NCI-H2081 (cell line): ENCODE measurements at places on chromosomes 13 and 19.

GRCh38 chr13:88675347-88675996 is 1004.3 kb downstream of the SLITRK5 start:
- no peak for DNase-seq

- DNase-seq, result no peak
Observed at GRCh38 chr19:32311371-32311770, 34.0 kb upstream of the ZNF507 start.

DNA sequence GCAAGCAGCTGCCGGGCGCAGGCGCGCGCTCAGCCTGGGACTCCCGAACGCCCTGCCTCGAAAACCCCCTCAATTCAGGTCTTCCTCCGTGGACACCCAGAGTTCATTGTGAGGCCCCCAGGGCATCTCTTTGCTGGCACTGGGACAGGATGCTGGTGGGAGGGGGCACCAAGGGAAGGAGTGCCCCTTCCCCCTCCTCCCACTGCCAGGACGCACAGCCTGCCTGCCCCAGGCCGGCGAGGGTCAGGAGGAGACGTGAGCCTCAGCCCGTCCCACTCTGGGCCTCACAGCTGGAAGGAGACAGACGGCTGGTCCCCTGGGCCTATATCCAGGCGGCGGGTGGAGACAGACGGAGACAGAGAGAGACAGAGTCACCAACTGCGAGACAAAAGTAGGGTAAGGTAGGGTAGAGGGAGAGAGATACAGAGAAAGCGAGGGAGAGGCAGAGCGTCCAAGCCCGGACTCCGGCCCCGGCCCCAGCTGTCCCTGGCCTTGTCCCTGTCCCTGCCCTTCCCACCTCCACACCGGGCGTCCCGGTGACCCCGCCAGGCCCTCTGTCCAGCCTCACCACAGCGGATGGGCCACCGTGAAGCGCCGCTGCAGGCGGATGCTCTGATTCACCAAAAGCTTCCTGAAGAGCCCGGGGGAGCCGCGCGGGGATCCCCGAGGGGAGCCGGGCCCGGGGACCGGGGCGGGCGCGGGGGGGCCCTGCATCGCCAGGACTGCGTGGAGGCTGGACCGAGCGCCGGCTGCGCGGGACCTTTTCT is at the start of gene PDE4C:
PDE4C (minus strand) TSS at position 737 of the 767 bp plus-strand sequence; CDS start at position 714, 23 bp downstream.
- no peak for DNase-seq

DNA sequence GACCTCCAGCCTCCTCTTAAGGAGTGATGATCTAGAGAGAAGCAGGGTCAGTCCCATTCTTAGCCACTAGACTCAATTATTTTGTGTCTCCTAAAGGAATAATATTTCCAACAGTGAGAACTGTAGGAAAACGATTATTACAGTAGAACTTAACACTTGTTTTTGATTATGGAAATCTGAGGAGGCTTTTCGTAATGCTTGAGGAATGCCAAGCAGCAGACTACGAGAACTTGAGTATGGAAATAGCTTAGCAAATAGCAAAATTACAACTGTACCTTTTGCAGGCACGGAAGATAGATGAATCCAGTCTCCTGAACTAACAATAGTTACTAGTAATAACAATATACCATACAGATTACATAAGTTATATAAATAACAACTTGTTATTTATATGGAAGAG is 12.2 kb downstream of the BRD4 start:
- DNase-seq, result no peak
